ENCODE measurements at places on chromosomes 6 and 20.

- no peak for DNase-seq
Measured at GRCh38 chr6:80388507-80388906, 282.0 kb downstream of the BCKDHB start.

- DNase-seq, result peak; percentile 46
Measured at GRCh38 chr20:63056236-63057170, 49.7 kb upstream of the BHLHE23 start.

GRCh38 chr6:167820681-167821080 is 6.0 kb upstream of the AFDN start:
- no peak for DNase-seq

DNA sequence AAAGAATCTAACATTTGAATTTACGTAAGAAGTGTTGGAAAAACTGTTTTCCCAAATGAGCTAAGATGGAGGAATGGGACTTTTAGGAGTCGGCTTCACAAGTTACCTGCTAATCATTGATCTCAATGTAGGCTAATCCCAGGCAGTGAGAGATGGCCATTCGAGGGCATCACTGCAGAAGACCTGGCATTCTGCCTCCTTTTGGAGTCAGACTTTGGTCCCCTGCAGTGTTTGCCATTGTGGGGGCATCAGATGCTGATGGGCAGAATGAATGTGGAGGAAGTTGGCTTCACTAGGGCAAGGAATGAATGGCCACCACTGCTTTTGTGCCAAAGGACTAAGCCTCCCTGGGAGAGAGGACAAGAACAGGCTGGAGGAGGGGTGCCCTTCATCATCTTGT is 55.7 kb upstream of the NKX2-2 start:
- no peak for DNase-seq

DNA sequence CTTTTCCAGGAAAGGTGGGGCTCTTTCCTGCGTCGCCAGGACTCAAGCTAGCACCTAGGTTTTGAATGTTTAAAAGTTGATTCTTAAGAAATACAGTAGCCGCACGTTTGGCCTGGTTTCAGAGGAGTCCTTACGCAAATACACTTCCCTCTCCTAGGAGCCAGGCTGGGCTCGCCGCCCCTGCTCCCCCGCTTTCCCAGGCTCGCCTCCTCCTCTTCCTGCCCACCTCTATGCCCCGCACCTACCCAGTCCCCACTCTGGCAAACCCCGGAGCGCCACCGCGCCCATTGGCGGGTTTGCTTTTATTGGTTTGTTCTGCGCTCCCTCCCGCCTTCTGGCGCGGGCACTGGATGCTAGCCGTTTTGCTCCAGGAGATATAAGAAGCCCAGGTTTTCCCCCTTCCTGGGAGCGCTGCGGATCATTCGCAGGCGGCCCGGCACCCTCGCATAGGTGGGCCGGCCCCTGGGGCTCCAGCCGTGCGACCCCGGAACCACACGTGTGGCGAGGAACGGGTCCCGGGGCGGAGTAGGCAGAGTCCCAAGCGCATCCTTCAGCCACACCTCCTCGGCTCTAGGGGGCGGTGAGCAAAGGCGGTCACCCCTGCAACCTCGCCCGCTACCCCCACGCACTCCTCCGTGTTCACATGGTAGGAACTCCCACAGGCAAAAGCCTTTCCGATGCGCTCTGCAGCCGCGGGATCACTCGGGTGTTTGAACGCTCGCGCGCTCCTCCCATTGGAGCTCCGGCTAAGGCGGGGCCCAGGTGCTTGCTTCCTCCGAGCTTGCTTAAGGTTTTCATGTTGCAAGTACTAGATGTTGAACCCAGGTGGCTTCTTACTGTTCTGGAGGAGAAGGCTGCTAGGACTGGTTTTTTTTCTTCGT is 119.0 kb downstream of the RTN4IP1 start:
- peak; percentile 50 for DNase-seq

DNA sequence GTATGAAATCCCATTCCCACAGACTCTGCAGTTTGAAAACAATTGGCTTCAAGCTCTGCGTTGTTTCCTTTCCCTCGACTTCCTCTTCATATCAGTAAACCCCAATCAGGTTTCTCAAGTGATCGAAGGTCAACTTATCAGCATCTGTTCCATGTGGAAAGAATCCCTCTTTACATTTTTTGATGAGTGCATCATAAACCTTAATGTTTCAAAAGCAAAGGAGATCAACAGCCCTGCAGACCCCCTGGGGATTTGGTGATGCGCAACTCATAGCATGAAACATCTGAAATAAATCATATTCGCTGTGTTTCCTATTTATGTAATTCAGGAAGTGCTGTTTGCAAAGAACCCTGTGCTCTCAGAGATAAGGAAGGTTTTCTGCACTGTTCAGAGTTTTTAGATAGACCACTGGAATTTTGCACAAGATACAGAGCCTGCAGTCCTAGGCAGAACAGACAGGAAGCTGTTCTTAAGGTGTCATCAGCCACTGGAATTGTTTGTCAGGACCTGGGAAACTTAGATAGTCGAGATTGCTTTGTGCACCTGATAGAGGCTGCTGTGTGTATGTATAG is 216.0 kb downstream of the HIVEP2 start:
- DNase-seq, result no peak

DNA sequence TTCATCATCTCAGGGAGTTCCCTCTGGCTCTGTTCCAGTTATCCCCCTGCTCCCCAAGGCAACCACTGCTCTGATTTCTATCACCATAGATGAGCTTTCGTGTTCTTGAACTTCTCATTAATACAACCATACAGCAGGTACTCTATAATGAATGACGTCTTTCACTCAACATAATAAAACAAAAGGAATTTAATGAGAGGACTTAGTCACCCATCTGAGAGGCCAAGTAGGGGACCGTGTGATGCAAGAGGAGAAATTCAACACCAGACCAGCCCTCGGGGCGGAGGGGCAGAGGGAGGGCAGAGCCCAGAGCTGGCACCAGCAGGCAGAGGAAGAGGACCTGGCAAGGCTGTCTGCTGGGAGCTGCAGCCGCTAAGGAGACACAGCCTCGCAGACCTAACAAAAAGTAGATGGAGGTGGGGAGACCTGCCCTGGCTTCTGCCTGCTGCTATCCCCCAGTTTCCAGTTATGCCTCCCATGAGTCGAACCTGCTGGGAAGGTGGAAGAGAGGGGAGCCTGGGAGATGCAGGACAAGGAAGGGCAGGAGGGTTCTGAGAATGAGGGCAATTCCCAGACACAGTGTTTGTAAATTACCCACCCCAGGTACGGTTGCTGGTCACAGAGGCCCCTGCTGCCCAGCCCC is 13.8 kb downstream of the CCN5 start:
- peak; percentile 99 for DNase-seq

- DNase-seq, result no peak
Measured at GRCh38 chr20:61119794-61120410, 132.2 kb upstream of the CDH4 start.

DNA sequence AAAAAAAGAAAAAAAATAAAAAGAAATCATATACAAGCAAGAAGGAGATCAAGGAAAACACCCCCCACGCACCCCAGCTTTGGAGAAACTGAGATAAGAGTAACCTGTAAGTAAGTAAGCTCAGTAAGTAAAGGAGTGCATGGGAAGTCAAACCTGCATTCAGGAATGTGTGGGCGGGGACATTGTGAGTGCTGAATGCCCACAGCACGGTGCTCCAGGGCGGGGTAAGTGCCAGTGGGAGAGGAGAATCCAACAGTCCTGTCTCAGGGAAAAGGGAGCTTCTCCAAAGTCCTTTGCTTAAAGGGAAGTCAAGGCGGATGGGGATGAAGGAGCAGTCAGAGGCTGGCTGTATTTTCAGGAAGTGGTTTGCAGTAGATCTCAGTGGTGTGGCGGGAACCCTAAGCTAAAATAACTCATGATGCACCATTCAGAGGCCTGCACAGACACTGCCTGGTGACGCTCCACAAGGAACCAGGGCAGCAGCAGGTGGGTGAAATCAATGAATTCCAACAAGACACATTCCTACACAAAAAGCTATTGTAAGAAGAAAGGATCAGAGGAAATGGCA is 368.0 kb downstream of the QKI start:
- peak; percentile 21 for DNase-seq

GRCh38 chr6:53095716-53096115 is 30.5 kb downstream of the FBXO9 start:
- DNase-seq, result no peak

DNA sequence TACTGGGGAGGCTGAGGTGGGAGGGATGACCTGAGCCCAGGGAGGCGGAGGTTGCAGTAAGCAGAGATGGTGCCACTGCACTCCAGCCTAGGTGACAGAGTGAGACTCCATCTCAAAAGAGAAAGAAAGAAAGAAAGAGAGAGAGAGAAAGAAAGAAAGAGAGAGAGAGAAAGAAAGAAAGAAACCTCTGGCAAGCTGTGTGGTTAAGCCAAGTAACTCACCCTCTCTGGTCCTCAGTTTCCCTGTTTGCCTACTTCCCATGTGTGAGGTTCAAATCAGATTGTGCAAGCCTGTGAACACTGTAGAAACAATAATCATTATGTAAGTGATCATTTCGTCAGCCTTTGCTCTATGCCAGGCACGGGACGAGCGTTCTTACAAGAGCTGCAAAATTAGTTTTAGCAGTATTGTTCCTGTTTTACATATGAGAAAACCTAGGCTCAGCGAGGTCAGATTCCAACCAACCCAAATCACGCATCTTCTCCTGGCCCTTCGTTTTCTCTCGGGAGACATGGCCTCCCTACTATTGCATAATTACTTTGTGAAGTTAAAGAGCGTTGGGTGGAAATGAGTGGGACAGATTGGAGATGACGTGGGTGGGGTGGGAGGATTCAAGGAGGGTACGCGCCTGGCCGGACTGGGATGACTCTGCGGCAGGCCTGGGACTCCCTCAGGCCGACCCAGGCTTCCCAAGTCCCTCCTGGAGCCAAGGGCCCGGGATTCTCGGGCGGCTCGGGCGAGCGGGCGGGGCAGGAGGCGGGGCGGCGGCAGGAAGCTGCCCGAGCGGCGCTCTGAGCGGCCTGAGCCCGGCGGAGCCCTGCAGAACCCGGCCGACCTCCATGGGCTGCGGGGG is at the start of gene SNX21:
Gene SNX21, plus strand, starts transcription at position 770 of the 853 bp plus-strand sequence. CDS start 121 bp downstream, outside the sequence.
- DNase-seq, result peak; percentile 78

DNA sequence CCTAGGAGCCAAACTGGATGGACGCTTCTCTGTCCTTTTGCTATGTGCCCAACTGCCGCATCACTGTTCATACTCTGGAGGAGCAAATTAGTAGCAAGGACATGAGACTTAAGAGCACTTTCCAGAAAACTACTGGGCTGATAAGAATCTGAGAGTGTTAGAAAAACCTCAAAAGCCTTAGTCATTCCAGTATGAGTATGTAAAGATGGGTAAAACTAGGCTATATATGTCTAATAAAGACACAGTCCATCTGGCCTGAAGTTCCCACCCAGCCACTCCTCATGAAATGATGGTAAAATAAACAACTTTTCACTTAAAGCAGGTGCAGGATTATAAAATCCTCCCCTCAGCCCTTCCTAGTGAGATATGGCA is 30.6 kb downstream of the SHLD1 start:
- no peak for DNase-seq

DNA sequence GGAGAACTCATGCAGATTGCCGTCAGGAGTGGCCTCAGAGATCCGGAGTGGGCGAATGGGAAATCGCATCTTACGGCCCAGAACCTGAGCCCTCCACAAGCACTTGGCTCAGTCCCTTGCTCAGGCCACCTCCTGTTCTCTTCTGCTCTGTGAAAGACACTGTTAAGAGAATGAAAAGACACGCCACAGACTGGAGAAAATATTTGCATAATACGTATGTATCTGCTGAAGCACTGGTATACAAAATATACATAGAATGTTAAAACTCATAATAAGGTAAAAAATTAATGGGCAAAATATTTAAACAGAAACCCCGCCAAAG is 838 bp upstream of the POM121L2 start:
- no peak for DNase-seq

- no peak for DNase-seq
Measured at GRCh38 chr6:151490996-151491395, 2.8 kb upstream of the CCDC170 start.

GRCh38 chr20:43968341-43969000 is 53.8 kb downstream of the TOX2 start:
- DNase-seq, result no peak

Data from SW480 (cell line).